Stimulated activated naive CD4-positive, alpha-beta T cell treated with Interleukin-2 at 50 U/mL for 16 hours (primary cell): ENCODE measurements at places on chromosomes 16 and 17.

DNA sequence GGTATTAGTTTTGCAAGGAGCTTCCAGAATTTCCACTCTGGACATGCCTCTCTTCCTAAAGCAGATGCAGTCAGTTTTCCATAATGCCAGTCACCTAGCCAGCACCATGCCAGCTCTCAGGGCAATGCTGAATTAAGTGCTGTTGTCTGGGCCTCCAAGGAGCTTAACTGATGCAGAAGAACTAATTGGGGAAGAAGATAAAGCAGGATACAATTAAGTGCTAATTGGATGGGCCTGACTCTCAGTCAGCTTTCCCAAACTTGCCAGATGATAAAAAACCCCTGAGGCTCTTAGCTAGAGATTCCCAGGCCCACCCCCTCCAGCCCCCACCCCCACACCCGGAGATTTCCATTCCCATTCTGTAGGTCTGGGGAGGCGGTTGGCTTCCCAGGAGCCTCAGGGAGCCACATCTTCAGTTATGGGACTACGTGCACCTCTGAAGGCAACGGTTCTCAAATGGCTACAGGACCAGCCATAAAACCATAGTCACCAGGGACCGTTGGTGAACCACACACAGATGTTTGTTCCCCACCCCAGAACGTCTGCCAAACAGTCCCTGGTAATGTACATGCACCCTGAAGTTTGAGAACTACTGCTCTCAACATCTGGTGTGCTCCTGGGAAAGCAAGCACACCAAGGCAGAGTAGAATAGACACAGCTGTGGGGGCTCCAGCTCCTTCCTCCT is 499.1 kb upstream of the CDH5 start:
- DNase-seq, result no peak

DNA sequence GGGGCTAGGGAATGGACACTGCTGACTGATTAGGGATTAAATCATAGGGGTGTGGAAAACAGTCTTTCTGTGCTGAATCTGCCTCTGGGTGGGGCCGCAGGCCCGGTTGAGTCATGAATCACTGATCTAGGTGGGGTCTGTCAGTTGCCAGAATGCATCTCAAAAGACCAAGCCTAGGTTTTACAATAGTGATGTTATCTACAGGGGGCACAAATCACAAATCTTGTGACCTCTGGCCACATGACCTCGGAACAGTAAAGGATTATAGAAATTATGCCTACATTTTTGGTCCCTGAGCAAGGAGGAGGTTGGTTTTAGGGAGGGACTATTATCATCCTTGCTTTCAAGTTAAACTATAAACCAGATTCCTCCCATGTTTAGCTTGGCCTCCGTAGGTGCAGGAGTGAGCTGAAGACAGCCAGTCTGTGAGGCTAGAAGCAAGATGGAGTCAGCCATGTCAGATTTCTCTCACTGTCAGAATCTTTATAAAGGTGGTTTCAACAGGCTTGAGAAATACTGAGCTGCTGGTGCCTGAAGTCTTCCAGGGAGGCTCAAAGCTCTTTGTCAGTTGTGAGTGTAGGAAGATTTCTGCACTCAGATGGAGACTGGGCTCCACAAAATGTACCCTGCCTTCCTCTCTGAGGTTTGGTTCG is 12.9 kb downstream of the GNGT2 start:
- no peak for DNase-seq

- DNase-seq, result no peak
Observed at GRCh38 chr16:4832698-4833343, 14.3 kb downstream of the GLYR1 start.

GRCh38 chr17:48244121-48244711 is 136.7 kb downstream of the SNX11 start:
- no peak for DNase-seq

DNA sequence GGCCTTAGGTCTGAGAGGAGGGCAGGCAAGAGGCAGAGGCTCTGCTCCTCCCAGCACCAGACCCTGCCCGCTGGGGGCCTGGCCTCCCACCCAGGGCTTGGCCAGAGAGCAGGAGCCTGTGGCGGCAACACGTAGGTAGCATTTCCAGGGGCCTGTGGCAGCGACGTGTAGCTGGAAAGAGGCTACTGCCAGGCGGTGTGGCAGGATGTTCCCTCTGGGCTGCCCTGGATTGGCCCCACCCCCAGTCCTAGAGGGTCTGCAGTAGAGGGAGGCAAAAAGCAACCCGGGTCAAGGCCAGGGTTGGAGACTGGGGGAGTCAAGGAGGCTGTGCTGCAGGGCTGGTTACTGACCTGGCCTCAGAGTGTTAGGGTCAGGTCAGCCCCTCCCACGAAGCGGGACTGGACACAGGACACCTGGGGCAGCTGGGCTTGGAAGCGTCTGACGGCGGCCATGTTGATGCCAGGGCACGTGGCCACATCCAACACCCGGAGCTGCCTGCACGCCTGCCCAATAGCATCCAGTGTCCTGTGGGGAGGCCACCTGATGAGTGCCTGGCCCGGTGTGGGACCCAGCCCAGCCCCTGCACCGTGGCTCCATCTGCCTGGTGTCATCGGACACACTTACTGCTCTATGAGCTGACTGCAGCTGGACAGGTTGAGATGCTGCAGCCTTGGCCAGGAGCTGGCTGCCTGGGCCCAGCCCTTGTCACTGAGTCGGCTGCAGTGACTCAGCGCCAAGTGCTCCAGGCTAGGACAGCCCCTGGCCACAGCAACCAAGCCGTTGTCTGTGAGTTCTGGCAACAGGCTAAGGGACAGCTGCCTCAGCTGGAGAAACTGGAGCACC is 8.5 kb downstream of the ELMO3 start:
- DNase-seq, result no peak
